ENCODE measurements at places on chromosomes 7 and 10.

- DNase-seq = no peak
Observed at GRCh38 chr10:112711366-112711765, 238.7 kb upstream of the TCF7L2 start.

- no peak for DNase-seq
Observed at GRCh38 chr10:61486251-61486650, 33.1 kb upstream of the TMEM26 start.

- no peak for DNase-seq
Observed at GRCh38 chr7:115864082-115864481, 166.5 kb downstream of the TFEC start.

GRCh38 chr7:96328016-96328415, 6.1 kb upstream of the SLC25A13 start:
- DNase-seq = no peak

GRCh38 chr10:49292565-49293207, 6.3 kb upstream of the C10orf71 start:
- DNase-seq = no peak

DNA sequence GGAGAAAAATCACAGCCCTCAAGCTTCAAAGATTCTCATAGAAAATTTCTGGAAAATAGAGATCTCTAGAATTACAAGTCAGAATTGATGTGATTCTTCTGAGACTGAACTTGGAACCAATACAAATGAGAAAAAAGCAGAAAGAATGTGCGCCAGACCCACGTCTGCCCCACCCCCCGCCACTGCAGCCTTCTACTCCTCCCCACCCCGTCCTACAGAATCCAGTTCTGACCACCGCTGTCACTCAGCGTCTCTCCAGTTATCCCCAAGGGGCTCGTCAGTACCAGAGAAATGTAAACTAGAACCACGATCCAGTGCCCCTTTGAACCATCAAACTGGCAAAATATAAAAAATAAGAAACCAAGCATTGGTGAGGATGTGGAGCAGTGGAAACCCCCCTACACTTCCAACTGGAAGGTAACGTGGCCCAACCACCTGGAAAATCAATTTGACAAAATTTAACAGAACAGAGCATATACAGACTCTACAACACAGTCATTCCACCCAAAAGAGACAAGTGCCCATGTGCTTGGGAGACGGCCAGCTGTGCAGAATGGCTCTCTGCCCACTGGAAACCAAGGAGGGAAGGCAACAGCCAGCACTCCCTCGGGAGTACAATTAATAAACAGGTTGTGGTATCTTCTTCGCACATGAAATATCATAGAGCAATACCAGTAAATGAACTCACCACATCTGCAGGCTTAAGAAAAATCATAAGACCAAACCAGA, 397.9 kb downstream of the TNS3 start:
- no peak for DNase-seq

All from renal cortex interstitium (tissue), 15 donors.